ENCODE measurements at places on chromosomes 6 and 20.

GRCh38 chr6:17120019-17120418 is 18.2 kb downstream of the STMND1 start:
- no peaks in the 10 kb centered on the region for H3K27me3 ChIP-seq
- no peaks in the 10 kb centered on the region for H3K4me1 ChIP-seq
- no peak for DNase-seq
- H3K36me3 ChIP-seq, result no peaks in the 10 kb centered on the region
- no peak overlapping the region for H3K4me3 ChIP-seq

GRCh38 chr6:3751077-3751729 is at the start of gene PXDC1:
TSS of gene PXDC1 (minus strand) at chr6:3751713. CDS start at chr6:3751531, 182 bp downstream.
- DNase-seq, result no peak
- peak within 1 kb of the TSS; percentile 28 for H3K4me3 ChIP-seq
- no peaks in the 10 kb centered on the region for H3K36me3 ChIP-seq
- H3K27ac ChIP-seq, result no peak within 1 kb of the TSS
- H3K27me3 ChIP-seq, result peaks cover 24% of the 10 kb centered on the region

- no peak overlapping the region for H3K4me3 ChIP-seq
- no peak overlapping the region for H3K27ac ChIP-seq
- H3K27me3 ChIP-seq, result no peaks in the 10 kb centered on the region
- no peak for DNase-seq
- no peaks in the 10 kb centered on the region for H3K4me1 ChIP-seq
Observed at GRCh38 chr20:41587523-41587922, 30.7 kb downstream of the CHD6 start.

DNA sequence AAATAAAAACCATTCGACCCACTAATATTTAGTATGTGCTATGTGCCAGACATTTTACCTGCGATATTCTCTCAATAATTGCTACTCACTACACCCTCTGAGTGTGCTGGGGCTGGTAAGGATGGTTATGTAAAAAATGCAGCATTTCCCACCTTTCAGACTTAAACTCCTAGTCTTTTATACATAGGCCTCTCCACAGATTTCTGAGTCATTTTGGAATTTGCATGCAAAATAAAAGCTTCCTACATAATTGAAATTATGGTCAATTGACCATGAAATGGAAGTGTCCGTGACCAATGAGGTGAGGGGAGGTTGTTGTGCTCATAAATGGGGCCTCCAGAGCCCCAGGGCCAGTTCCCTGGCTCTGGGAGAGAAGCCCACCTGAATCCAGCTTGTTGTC is 37.7 kb upstream of the MAFB start:
- H3K4me1 ChIP-seq, result no peaks in the 10 kb centered on the region
- no peak overlapping the region for H3K4me3 ChIP-seq
- no peak overlapping the region for H3K27ac ChIP-seq
- no peaks in the 10 kb centered on the region for H3K36me3 ChIP-seq

DNA sequence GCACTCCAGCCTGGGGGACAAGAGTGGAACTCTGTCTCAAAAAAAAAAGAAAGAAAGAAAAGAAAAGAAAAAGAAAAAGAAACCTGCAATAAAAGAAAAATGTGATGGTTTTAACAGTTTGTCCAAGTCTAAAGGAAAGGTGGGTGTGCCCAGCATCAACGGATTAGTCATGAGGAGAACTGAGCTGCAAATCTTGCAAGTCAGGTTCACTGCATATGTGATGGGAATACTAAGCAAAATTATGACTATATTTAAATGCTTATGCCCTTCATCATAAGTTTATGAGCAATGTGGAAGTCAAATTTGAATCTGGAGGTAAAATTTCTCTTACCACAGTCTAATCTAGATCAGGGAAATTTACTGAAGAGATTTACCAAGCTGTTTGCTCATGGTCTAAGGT is 13.1 kb upstream of the CDK19 start:
- H3K27me3 ChIP-seq, result no peaks in the 10 kb centered on the region
- H3K27ac ChIP-seq, result no peak overlapping the region
- DNase-seq, result no peak
- no peak overlapping the region for H3K4me3 ChIP-seq

DNA sequence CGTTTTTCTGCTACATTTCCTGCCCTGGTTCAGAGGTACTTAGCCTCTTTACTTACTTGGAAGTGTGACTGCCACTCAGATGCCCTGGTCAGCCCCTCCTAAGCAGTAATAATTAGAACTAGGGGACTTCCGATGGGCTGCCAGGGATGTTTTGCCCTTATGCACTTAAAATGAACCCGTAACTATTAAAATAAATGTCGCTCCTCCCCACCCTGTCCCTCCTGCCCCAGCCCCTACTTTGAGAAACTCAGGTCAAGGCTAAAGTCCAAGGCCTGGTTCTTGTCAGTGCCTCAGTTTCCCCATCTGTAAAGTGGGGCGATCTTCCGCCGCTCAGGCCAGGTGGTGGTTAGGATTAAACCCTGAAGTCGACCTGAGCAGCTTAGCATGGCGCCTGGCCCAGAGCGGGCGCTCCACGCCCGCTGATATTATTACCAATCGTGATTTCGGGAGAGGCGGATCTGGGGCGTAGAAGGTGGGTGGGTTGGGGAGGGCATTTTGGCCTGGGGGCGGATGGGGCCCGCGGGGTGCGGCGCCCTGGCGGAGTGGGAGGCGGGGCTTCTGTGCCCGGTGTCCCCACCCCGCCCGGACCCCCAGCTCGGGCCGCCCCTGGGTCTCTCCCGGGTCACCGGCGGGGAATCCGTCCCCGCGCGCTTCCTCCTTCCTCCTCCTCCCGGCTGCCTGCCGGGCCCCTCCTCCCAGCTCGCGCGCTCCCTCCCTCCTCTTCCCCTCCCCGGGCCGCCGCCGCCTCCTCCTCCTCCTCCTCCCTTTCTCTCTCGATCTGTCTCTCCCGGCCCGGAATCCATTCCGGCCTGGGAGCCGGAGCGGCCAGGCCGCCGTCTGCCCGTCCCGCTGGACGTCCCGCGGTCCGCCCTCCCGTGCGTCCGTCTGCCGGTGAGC is at the start of gene SRC:
Gene SRC, plus strand, starts transcription at position 802 of the 897 bp plus-strand sequence. CDS start 38,014 bp downstream, outside the sequence.
- H3K27me3 ChIP-seq, result no peaks in the 10 kb centered on the region
- DNase-seq, result peak; percentile 36
- H3K27ac ChIP-seq, result no peak within 1 kb of the TSS
- no peaks in the 10 kb centered on the region for H3K4me1 ChIP-seq
- H3K36me3 ChIP-seq, result no peaks in the 10 kb centered on the region

- H3K27me3 ChIP-seq, result no peaks in the 10 kb centered on the region
- H3K36me3 ChIP-seq, result no peaks in the 10 kb centered on the region
- H3K27ac ChIP-seq, result no peak overlapping the region
- H3K4me3 ChIP-seq, result no peak overlapping the region
Observed at GRCh38 chr6:46350714-46351113, 140.5 kb downstream of the RCAN2 start.

DNA sequence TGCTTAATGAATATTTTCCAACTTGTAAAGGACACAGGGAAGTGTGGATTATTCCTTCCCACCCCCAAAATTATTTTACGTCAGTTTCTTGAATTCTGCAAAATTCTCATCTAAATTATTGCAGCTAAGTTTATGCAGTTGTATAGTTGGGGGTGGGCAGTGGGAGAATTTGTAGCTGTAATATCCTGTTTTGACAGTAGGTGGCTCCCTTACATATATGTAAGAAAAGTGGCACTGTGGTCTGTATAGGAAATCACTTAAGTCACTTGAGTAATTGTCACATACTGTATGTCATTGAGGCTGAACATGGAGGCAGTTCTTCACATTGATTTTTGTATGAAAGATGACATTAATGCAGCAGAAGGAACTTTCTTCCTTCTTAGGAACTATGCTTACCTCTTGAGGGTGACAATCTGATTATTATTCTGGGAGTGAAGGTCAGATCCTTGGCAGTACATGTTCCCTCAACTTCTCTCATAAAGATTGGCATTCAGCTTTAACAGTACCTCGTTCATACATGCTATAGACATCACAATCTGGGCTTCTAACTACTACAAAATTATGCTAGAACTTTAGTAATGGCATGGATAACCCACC is 14.6 kb upstream of the CFAP206 start:
- H3K4me1 ChIP-seq, result no peaks in the 10 kb centered on the region
- H3K27ac ChIP-seq, result no peak overlapping the region
- DNase-seq, result no peak
- no peak overlapping the region for H3K4me3 ChIP-seq

DNA sequence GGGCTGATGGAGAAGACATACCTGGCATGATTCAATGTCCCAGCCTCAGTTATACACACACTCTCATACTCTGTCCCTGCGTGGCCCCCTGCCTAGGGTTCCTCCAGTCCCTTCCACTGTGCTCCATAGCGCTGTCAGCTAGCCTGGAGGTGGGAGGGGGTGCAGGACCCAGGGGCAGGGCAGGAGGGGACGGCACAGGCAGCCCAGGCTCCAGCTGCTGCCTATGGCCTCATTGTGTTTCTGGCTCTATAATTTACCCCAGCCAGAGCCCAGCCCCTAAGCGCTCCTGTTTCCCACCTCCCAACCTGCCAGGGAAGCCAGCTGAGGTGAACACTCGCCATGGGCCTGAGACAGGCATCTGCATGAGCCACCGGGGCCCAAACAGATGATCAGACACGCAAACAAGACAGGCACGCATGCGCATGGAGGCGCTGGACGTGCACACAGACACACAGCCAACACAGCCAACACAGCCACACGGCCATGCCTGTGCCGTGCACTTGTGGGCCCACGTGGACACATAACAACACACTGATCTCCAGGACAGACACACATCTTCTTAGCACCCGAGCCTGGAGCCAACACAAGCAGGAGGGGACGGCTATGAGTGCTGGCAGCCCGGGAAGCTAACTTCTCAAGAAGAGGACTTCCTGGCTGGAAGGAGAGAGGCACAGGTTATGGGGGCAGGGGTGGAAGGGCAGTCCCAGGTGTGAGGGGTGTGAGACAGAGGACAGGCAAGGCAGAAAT is 124.9 kb downstream of the GRM4 start:
- no peak overlapping the region for H3K27ac ChIP-seq
- DNase-seq, result peak; percentile 43
- H3K4me1 ChIP-seq, result no peaks in the 10 kb centered on the region
- H3K27me3 ChIP-seq, result no peaks in the 10 kb centered on the region
- H3K36me3 ChIP-seq, result no peaks in the 10 kb centered on the region

DNA sequence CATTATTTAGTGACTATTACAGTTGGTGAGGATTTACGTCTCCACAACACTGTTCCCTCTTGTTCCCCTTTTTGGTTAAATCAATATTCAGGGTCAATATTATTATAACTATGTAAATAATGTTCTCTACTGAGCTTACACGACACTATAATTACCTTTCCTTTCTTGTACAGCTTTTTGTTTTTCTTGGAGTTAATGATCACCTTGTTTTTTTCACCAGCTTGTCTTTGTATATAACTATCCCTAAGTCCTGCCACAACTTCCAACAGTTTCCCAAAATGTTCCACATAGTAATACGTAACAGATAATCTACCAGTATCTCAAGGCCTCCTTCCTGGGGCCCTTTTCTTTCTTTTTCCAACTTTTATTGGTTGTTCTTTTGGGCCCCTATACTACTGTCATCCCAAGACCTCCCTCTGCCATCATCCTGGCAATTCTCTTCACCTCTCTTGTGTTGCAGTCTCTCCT is 142.0 kb upstream of the SOX4 start:
- H3K36me3 ChIP-seq, result no peaks in the 10 kb centered on the region
- H3K4me3 ChIP-seq, result no peak overlapping the region
- no peak for DNase-seq
- no peaks in the 10 kb centered on the region for H3K4me1 ChIP-seq
- no peak overlapping the region for H3K27ac ChIP-seq
- H3K27me3 ChIP-seq, result no peaks in the 10 kb centered on the region

GRCh38 chr6:144583614-144583954 is 298.4 kb downstream of the UTRN start:
- peaks cover under 1% of the 10 kb centered on the region for H3K36me3 ChIP-seq
- H3K4me3 ChIP-seq, result peak overlapping the region; percentile 32
- H3K4me1 ChIP-seq, result peaks cover 27% of the 10 kb centered on the region
- DNase-seq, result no peak
- H3K27me3 ChIP-seq, result no peaks in the 10 kb centered on the region

GRCh38 chr6:47075741-47076421 is 33.7 kb upstream of the ADGRF1 start:
- DNase-seq, result no peak
- no peak overlapping the region for H3K4me3 ChIP-seq
- no peaks in the 10 kb centered on the region for H3K27me3 ChIP-seq
- no peaks in the 10 kb centered on the region for H3K36me3 ChIP-seq
- no peaks in the 10 kb centered on the region for H3K4me1 ChIP-seq

GRCh38 chr6:4480788-4481735 is 295.1 kb upstream of the CDYL start:
- H3K4me1 ChIP-seq, result no peaks in the 10 kb centered on the region
- no peaks in the 10 kb centered on the region for H3K27me3 ChIP-seq
- H3K4me3 ChIP-seq, result no peak overlapping the region
- no peaks in the 10 kb centered on the region for H3K36me3 ChIP-seq
- DNase-seq, result no peak
- H3K27ac ChIP-seq, result no peak overlapping the region

DNA sequence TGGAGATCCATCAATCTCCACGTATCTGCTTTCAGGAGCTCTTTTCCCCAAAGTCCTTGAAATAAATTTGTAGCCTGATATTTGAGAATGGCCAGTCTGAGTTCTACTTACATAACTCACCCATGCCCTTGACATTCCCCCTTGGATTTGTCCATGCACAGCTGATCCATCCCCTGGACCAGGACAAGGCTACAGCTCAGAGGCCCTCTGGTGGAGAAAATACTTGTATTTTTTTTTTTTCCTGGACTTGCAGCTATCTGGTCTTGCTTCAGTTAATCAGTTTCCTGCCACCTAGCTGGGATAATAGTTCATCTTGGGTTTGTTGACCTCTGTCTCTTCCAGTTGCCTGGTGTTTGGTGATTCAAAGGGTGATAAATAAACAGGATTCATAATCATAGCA is 467.6 kb downstream of the DHX35 start:
- H3K4me1 ChIP-seq, result no peaks in the 10 kb centered on the region
- H3K4me3 ChIP-seq, result no peak overlapping the region
- DNase-seq, result no peak
- H3K27ac ChIP-seq, result no peak overlapping the region
- no peaks in the 10 kb centered on the region for H3K36me3 ChIP-seq

GRCh38 chr20:31547720-31548298 is 33.6 kb downstream of the HM13 start:
- peak overlapping the region; percentile 77 for H3K4me3 ChIP-seq
- H3K4me1 ChIP-seq, result peaks cover 9% of the 10 kb centered on the region
- no peaks in the 10 kb centered on the region for H3K27me3 ChIP-seq
- DNase-seq, result no peak

GRCh38 chr20:16701296-16701695 is 28.5 kb upstream of the SNRPB2 start:
- H3K36me3 ChIP-seq, result no peaks in the 10 kb centered on the region
- H3K27me3 ChIP-seq, result no peaks in the 10 kb centered on the region
- H3K4me1 ChIP-seq, result no peaks in the 10 kb centered on the region
- H3K27ac ChIP-seq, result no peak overlapping the region

GRCh38 chr6:116392132-116393013 is 21.6 kb downstream of the DSE start:
- peak overlapping the region; percentile 1 for H3K27ac ChIP-seq
- H3K36me3 ChIP-seq, result no peaks in the 10 kb centered on the region
- H3K4me3 ChIP-seq, result no peak overlapping the region
- no peaks in the 10 kb centered on the region for H3K27me3 ChIP-seq

- DNase-seq, result no peak
- H3K27ac ChIP-seq, result no peak overlapping the region
- H3K36me3 ChIP-seq, result peaks cover 9% of the 10 kb centered on the region
- no peaks in the 10 kb centered on the region for H3K27me3 ChIP-seq
Observed at GRCh38 chr20:5770231-5770986, 20.2 kb downstream of the SHLD1 start.
